Hindlimb muscle (tissue), 1 donor: ENCODE measurements at places on chromosomes 6 and 20. TPM values are rescaled to one million over a fixed set of nuclear protein-coding genes. Genes with fewer than 3 reads are reported as not detected.

UBD gene
- polyA plus RNA-seq = 0.25 TPM

FERMT1 gene
- 0.19 TPM for polyA plus RNA-seq

DPPA5 gene
- not detected for polyA plus RNA-seq

SIGLEC1 gene
- polyA plus RNA-seq = 4.6 TPM

TRIM10 gene
- 0.86 TPM for polyA plus RNA-seq

MACROD2 gene
- 3.9 TPM for polyA plus RNA-seq

DUSP15 gene
- polyA plus RNA-seq = 3.0 TPM

SLC35D3 gene
- not detected for polyA plus RNA-seq

IL17F gene
- not detected for polyA plus RNA-seq

LY86 gene
- 3.3 TPM for polyA plus RNA-seq

SLC16A10 gene
- polyA plus RNA-seq = 7.6 TPM

RIMS1 gene
- polyA plus RNA-seq = 0.40 TPM

RAET1G gene
- 0.54 TPM for polyA plus RNA-seq

PKHD1 gene
- polyA plus RNA-seq = 9.5 TPM

MAP1LC3A gene
- 23.0 TPM for polyA plus RNA-seq

CST5 gene
- polyA plus RNA-seq = not detected

SLC4A11 gene
- polyA plus RNA-seq = 2.3 TPM
